Cardiac atrium fibroblast (primary cell): ENCODE measurements at places on chromosomes 12 and 14. TPM values are rescaled to one million over a fixed set of nuclear protein-coding genes. Genes with fewer than 3 reads are reported as not detected.

Gene SVOP
- not detected in 2 replicates for total RNA-seq

Gene CCDC196
- not detected in 2 replicates for total RNA-seq

Gene TPCN1
- total RNA-seq: 24.6 and 26.1 TPM in 2 replicates

Gene B4GALNT1
- total RNA-seq: 0.16 and 0.18 TPM in 2 replicates

Gene NPFF
- total RNA-seq: not detected in 2 replicates

Gene BDKRB1
- 1.8 TPM in 1 of 2 replicates, not detected in the other for total RNA-seq

Gene DCN
- 1,647 and 2,415 TPM in 2 replicates for total RNA-seq

Gene KRT73
- not detected in 2 replicates for total RNA-seq

Gene POTEM
- not detected in 2 replicates for total RNA-seq

Gene APOLD1
- 2.0 and 3.2 TPM in 2 replicates for total RNA-seq

Gene RD3L
- not detected in 2 replicates for total RNA-seq

Gene FAM181A
- total RNA-seq: not detected in 2 replicates
